ENCODE measurements at places on chromosomes 1 and 21.
A peak's percentile ranks its signal among the peaks of the same experiment; 100 is the strongest.

- no peak for DNase-seq
Observed at GRCh38 chr21:43609501-43610340, 49.6 kb downstream of the HSF2BP start.

GRCh38 chr1:2943686-2944260 lies 77.5 kb upstream of the ACTRT2 start:
- DNase-seq: peak; percentile 13

DNA sequence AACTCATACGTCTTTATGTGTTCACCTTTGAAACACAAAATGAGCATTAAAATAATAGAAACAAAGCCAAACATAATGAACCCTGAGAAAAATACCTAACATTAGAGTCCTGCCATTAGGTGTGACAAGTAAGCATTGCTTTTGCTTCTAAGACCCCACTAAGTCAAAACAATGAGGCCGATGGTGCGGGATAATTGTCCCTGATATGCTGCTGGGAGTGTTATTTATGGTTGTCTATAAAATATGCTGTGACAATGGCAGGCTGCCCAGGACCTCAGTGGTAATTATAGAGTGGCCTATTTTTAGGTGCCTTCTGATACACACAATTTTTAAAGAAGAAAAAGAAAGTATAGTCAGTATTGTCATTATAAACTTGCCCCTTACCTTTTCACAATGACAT lies 1423.1 kb downstream of the AMY1C start:
- no peak for DNase-seq

DNA sequence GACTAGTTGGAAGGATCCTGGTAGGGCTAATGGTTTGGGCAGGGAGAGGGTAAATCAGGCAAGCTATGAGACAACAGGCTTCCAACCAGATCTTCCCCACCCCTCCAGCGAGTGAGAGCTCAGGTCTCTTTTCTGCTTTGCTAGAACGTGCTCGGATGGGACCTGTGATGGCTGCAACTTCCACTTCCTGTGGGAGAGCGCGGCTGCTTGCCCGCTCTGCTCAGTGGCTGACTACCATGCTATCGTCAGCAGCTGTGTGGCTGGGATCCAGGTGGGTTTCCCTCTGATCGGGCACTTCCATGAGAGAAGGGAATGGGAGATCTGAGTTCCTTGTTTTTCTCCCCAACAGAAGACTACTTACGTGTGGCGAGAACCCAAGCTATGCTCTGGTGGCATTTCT lies 14.0 kb upstream of the SARS1 start:
- no peak for DNase-seq

GRCh38 chr21:21163904-21164303 lies 165.7 kb downstream of the NCAM2 start:
- DNase-seq: no peak

- no peak for DNase-seq
Observed at GRCh38 chr1:214018386-214019268, 30.9 kb downstream of the PROX1 start.

- no peak for DNase-seq
Observed at GRCh38 chr1:21492356-21492625, 16.9 kb upstream of the ALPL start.

DNA sequence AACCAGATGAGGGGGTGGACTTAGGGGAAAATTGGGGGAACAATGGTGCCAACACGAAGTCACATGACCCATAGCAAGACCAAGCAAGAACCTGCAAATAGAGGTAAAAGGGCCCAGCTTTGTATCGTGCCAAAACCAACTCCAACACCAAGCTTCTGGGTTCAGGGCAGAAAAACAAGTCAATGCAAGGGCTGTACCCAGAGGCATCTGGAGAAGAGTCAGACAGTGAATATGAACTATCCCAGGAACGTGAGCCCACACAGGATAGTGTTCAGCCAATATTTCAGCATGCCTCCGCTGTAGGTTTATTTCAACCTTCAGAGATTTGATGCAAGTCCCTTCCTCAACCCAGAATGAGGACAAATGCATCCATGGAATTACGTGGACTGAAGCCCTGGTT lies 15.0 kb upstream of the ZMYM6 start:
- no peak for DNase-seq

- DNase-seq: no peak
Observed at GRCh38 chr1:172417557-172417956, 2.9 kb upstream of the C1orf105 start.

DNA sequence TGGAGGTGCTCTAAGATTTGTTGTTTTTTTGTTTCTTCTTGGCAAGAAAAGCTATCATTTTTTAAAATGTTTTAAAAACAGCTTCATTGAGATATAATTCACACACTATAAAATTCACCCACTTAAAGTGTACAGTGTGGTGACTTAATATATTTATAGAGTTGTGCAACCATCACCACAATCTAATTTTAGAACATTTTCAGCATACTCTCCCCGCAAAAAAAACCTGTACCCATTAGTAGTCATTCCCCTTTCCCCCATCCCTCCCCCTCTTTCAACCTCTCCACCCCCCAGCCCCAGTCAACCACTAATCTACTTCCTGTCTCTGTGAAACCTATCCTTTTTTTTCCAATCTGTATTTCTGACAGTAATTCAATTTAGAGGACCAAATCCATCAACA lies 30.6 kb downstream of the ZC3H11B start:
- DNase-seq: no peak

- DNase-seq: no peak
Observed at GRCh38 chr21:44706026-44706705, 5.2 kb downstream of the TSPEAR start.

DNA sequence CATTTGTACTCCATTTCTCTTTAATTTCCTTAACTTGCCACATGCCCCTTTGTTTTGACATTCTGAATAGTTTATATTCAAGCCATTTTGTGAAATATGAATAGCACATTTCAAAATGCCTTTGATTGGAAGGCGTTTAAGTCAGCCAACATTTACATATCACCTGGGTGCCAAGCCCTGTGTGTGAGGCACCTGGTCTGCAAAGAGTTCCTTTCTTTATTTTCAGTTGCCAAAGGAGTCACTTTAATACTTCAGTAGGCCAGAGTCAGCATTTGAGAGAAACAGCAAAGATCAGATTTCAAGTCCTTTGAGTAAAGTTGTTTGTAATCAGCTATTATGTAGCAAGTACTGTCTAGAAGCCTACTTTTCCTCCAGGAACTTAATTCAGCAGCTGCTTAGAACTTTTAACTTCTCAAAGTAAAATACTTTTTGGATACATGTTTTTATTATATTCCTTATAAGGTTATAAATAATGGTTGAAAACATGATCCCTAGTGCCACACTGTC lies 70.8 kb downstream of the DTL start:
- DNase-seq: no peak

DNA sequence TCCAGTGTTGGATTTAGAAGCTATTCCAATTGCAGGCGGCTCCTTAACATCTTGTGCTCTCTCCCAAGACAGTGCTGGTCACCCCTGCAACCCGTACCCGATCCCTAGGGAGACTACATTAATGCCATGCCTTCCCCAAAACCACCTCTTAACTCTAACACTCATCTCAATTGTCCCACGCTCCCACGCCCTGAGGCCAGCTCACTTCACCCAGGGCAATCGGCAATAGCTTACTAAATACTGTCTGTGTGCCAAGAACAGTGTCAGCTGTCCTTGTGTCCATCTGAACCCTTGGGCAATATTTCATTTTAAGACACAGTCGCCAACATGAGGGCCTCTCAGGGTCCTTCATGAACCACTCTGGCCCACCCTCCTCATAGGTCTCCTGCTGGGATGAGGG lies 13.9 kb downstream of the C1orf198 start:
- no peak for DNase-seq

DNA sequence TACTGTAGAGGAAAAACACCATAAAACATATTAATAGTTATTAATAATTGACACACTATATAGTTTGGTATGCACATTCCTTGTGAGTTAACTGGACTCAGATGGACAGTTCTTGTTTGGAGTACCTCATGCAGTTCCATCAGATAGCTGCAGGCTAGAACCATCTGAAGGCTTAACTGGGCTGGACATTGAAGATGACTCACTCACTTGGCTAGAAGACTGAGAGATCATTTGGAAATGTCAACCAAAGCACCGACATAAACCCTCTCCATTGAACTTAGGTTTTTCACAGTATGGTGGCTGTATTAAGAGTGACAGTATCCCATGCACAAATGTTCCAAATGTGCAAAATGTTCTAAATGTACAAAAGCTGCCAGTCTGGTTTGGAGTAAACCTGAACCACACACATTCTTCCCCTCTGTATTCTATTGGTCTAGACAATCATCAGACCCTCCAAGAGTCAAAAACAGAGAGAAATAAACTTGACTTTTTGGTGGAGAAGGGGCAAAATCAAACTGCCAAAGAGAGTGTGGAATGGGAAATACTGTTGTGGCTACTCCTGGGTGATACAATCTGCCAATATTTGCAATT lies 708.4 kb downstream of the KCNT2 start:
- DNase-seq: no peak

- DNase-seq: no peak
Observed at GRCh38 chr1:52127181-52128180, 14.4 kb upstream of the ZFYVE9 start.

DNA sequence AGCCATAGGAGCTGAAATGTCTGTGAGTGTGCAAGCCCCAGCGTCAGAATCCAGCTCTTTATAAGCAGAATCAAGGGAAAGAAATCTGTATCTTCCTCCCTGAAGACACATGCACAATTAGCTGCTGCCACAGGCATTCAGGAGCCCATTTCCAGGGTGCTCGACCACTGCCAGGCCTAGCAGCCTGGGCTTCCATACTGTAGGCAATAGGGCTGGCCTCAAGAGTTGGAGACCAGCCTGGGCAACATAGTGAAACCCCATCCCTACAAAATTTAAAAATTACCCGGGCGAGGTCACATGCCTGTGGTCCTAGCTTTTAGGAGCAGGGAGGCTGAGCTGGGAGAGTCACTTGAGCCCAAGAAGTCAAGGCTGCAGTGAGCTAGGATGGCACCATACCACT lies 41.0 kb downstream of the NEK2 start:
- DNase-seq: no peak

- DNase-seq: no peak
Observed at GRCh38 chr1:79587229-79587628, 580.7 kb upstream of the ADGRL4 start.

DNA sequence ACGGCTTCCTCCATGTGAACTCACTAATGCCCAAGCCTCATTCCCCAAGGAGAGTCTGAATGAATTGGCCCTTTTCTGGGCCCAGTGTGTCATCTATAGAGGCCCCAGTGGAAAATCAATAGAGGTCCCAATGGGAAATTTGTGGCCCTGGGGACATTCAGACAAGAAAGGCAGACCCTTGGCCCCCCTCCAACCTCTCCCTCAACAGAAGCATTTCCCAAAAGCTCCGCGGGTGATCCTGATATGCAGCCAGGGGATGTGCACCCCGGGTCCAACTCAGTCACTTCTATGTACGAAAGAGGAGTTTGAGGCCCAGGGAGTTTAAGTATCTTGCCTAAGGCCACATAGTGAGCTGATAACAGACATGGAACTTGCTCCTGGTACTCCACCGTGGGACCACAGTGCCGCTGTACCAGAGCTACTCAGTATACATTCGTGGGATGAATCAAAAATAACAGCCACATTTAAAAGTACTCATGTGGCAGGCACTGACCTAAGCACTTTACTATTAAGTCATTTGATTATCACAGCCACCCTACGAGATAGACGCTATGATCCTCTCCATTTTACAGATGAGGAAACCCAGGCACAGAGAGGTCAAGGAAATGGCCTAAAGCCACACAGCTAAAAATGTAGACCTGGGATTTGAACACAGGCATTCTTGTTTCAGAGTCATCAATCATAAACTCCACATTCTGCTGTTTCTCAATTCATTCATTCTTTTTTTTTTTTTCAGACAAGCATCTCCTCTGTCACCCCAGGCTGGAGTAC lies 8.5 kb downstream of the EPHA2 start:
- no peak for DNase-seq

DNA sequence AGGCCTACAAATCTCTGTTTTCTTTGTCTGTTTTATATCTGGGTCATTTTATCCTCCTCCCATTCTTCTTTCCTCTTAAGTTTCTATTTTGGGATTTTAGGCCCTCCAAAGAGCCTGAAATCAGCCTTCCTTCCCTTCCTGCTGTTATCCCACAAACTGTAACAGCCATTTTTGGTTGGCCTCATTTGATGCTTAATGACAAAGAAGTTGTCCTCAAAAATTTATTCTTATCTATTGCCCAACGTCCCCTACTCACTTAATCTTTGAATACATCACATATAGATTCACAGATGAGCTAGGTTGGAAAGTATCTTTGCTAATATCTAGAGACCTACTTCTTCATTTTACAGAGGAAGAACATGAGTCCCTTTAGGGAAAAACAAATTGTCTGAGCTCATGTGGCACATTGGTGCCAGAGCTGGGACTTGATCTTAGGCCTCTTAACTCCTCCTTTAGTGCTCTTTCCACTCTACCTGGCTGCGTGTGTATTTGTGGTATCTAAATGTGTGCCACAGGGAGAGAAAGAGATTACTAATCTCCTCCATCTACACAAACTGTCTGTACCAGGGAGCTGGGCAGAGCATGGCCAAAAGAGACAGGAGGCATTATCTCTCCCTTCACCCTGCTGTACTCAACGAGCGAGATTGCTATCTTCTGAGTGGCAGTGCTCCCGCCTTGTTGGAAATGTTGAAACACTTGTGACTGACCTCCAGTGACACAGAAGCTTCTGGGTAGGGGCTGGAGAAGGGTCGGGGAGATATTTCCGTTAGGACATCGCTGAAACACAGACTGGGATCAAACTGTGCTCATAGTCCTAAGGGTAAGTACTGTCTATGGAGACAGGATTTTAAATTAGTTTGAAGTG lies 30.1 kb downstream of the RHEX start:
- no peak for DNase-seq

- DNase-seq: no peak
Observed at GRCh38 chr1:17990401-17990800, 117.2 kb upstream of the IGSF21 start.

GRCh38 chr21:34781526-34781925 lies 112.7 kb downstream of the CLIC6 start:
- no peak for DNase-seq

- peak; percentile 80 for DNase-seq
Observed at GRCh38 chr1:12196641-12197482, 30.1 kb downstream of the TNFRSF1B start.
